ENCODE measurements at places on chromosomes 6 and 20.

DNA sequence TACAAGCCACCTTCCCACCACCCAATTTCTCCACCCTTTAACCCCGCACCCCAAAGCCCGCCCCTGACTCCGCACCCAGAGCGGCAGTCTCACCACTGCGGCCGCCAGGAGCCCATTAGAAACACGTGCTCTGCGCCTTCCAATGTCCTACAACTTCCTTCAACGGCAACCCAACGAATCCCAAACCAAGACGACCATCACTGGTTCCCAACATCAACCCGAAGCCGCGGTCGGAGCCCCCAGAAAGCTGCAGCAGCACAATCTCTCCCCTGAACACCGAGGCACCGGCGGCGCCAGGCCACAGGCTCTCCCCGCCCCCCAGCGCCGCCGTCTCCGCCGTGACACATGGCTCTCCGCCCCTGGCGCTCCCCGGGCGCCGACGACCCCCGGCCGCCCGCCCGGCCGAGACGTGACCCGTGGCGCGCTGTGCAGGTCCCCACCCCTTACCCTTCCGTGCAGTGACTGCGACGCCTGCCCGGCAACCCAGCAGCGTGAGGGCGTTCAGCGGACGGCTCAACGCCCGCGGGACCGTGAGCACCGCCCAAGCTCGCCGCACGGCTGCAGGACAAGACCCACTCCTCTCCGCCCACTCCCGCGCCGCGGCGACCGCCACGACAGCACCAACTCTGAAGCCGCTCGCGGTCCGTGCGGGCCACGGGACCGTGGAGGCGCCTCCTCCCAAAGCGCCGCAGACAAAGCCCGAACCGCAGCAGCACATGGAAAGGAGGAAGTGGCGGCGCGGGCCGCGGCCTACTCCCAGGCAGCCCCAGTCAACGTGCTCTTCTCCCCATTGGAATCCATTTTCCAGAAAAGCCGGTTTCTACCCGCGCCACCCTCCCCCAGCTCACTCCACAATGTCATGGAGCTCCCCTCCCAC, 551 bp downstream of the SYNCRIP start:
- no peak for DNase-seq

DNA sequence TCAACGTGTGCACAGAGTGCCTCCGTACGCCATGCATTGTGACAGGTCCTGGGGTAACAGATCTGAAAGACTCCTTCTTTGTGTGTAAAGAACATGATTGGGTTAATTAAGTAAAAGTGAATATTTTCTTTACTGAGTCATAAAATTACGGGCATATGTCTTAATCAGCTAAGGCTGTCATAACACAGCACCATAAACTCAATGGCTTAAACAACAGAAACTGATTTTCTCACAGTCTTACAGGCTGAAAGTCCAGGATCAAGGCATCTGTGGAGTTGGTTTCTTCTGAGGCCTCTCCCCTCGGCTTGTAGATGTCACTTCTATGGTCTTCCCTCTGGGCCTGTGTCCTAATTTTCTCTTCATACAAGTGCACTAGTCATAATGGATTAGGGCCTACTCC, 176.9 kb downstream of the MTFR2 start:
- no peak for DNase-seq

DNA sequence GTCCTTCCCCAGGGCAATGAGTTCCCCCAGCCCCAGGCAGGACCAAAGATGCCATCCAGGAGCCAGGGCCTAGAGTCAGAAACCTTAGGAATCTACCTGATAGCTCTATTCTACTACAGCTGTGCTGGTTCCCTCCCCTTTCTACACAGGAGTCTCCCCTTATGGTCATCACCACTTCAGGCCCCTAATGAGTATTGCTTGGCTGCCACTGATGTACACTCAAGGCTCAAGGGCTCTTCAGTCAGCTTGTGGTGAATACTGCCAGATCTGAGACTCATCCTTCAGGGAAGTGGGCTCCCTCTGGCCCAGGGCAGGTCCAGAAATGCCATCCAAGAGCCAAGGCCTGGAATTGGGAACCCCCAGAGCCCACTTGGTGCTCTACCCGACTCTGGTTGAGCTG, 248.6 kb downstream of the ALDH8A1 start:
- no peak for DNase-seq

- DNase-seq: no peak
These were observed 193.2 kb upstream of the SALL4 start for GRCh38 chr20:51995551-51995951.

DNA sequence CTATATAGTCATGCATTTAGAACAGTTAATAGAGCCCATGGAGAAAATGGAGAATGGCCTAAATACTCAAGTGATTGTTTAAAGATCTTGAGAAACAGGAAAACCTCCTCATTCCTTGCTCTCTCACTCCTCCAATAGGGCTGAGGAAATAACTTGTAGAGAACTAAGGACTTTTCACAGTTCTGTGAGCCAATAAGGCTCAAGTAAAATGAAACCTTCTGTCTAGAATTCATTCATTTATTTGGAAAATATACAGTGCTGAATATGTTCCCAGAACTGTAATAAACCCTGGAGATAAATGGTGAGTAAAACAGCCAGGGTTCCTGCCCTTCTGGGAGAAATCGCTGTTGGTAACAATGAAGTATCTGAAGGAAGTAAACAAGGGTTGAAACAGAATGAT, 35.3 kb downstream of the ELOVL2 start:
- no peak for DNase-seq

DNA sequence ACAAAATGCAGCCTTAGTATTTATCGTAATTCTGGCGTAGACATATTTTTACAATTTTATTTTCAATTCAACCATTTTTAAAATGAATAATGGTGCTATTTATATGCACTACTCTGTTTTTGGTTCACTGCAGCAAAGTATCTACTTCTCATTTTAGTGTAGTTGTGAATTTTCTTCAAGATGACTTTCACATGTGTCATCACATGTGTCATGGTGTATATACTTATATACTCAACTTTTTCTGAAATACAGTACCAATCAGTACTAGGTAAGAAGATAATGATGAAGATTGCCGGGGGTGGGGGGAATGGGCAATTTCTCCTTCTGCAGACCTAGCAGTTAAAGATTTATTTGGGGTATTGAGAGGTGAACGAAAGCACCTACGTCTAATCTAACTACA, 634.5 kb downstream of the PHF3 start:
- DNase-seq: no peak

GRCh38 chr20:6877633-6878032, 110.1 kb downstream of the BMP2 start:
- DNase-seq: no peak

DNA sequence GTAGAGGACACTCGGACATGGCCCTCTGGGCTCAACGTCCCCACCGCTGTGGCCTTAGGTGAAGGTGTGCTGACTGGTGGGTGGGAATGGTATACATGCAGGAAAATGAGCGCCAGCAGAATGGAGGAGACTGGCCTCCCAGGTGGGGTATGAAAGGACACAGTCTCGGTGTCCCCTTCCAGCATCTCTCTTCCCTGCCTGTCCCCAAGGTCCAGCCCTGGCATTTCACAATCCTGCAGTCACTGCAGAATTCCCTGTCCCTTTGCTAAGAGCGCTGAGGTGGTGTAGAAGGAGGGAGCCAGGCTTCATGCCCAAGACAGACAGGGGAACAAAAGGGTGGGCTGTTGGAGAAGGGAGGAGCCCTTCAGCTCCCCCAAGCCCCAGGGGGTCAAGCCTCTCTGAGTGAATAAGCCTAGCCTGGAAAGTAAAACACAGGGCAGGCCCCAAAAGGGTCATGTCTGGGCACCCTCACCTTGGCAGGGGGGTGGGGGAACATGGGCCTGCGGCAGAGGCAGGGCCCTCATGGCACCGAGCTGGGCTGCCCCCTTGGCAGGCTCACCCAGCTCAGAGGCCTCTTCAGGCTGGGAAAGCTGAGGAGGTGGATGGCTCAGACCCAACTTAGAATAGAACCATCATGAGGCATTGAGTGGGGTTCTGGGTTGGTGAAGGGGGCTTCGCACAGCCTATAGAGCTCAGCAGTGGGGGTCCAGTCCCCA, 23.9 kb downstream of the TFEB start:
- no peak for DNase-seq

DNA sequence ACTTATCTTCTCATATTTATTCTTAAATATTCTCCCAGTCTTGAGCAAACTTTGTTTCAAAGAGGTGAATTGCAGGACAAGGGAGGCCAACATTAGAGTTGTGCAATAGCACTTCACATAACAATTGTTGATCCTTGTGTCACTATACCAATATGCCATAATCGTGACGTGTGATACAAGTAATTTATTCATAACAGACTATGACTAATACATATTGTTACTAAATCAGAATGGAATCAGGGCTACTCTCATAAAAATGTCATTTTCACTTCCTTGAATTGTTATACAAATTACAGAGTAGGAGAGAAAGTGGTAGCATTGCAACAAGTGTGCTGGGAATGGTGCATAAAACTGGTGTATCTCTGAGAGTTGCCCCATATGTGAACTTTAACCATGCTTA, 37.2 kb upstream of the PLCB1 start:
- DNase-seq: no peak

GRCh38 chr20:48090314-48090713, 305.0 kb upstream of the SULF2 start:
- no peak for DNase-seq

DNA sequence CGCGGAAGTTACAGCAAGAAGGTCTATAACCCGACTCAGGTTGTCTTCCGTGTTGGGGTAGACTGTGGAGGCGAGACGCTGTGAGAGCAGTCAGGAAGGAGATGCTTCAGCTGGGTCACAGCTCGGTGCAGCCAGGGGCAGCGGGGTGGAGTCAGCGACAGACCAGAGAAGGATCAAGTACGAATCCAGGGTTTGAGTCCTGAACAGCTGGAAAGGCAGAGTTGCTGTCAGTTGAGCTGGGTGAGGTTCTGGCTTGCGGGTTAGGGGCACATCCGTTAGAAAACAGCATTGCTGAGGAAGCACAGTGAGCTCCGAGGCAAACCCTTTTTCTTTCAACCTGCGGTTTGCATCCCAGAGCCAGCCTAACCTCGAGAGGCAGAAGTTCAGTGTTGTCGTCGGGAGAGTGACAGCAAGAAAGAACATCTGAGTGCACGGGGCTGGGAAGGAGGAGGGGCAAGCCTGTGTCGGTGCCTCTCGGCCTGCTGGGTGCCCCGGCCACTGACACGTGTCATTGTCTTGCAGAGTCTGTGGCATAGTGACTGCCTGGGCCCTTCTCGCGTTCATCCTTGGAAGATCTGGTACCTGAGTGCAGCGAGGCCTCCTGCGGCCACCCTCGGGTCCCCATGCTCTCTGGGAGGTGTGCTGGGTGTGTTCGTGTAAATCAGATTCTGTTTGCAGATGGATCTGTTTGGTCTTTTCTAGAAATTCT, 20.0 kb downstream of the PNLDC1 start:
- DNase-seq: no peak

DNA sequence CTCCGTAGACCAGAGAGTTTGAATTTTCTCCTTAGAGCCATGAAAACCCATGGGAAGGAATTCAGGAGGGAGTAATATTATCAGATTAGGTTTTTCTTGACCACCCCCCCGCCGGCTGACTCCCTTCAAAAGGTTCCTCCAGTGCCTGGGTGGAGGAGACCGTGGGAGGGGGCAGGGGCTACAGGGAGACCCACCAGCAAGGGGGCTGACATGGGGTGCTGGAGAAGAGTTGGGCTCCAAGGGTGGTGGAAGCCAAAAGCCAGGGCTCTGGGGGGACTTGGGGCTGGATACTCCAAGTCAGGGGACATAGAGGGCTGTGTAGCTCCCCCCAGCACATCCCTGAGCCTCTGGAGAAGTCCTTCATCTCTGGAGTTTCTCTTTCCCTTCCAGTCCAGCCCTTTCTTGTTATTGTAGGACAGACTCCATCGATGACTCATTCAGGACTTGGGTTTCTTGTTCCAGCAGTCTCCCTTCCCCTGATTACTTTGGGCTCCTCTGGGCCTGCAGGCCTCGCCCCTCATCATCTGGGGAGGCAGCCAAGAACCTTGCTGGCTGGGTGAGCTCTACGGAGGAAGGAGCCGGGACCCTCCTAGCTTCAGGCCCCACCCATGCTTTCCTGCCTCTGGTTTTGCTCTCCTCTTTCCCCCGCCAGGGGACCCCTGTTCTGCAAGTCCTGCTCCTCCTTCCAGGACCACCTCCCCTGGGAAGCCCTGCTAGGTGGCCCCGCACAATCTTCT, 10.5 kb upstream of the KIAA1755 start:
- peak; percentile 92 for DNase-seq

DNA sequence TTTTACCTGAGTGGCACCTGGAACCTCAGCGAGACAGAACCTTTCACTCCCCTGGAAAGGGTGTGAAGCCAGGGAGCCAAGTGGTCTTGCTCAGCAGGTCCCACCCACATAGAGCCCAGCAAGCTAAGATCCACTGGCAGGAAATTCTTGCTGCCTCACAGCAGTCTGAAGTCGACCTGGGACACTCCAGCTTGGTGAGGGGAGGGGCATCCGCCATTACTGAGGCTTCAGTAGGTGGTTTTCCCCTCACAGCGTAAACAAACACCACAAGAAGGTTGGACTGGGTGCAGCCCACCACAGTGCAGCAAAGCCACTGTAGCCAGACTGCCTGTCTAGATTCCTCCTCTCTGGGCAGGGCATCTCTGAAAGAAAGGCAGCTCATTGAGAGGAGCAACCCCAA, 134.7 kb upstream of the RSPO3 start:
- DNase-seq: no peak

DNA sequence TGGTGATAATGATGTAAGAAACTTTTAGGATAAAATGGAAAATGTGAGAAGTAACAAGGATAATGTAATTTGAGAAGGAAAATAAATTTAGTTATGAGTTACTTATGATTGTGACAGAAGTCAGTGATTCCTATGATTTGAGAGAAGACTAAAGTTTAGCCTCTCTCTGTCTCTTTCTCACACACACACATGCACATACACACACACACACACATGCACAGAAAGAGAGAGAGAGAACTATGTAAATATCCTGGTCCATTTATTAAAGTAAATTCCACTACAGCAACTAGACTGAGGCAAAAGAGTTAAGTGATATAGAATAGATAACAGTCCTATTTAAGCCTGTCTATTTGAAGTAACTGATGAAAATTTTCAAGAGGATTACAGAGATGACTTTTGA, 375.2 kb downstream of the CD109 start:
- DNase-seq: no peak

DNA sequence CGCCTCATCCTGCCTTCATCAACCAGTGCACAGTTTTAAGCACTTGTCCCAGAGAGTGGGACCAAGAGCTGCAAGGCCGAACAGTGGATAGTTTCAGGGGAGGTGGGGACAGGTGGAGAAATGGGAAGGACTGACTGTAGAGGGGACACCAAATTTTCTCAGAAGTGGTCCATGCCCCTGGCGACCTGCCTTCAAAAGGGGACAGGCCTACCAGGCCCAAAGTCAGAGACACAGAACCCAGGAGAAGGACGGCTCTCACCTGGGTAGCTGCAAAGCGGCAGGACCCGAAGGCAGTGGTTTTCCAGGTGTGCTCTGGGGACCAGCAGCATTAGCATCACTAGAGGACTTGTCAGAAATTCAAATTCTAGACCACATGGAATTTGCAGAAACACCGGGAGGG, 5.8 kb downstream of the TFEB start:
- DNase-seq: no peak
